NCI-H2081 treated with DMSO at 0.1 percent for 48 hours (cell line): ENCODE measurements at places on chromosomes 5 and 9.

- DNase-seq, result no peak
These were observed at the start of gene GBGT1 for GRCh38 chr9:133163504-133164172. GBGT1 (minus strand) TSS chr9:133163914; CDS start chr9:133162412, 1,502 bp downstream.

- no peak for DNase-seq
These were observed 433.2 kb downstream of the HINT1 start for GRCh38 chr5:130731839-130732238.

DNA sequence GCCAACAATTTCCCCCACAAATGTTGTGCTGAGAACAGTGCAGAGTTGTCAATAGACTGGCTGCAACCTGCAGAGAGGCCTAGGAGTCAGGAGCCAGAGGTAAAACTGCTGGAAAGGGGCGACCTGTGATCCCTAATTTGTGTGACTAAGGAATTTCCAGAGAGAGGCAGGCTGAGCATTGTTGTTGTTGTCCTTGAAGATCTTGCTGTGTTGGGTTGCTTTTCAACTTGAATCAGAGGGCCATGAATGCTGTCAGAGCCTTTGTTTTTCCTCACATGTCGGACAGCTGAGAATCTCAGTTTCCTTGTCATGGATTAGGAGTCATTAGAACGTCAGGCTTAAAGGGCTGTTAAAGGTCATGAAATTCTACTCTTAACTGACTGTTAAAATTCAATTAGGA, 134.6 kb upstream of the ASTN2 start:
- DNase-seq, result no peak

DNA sequence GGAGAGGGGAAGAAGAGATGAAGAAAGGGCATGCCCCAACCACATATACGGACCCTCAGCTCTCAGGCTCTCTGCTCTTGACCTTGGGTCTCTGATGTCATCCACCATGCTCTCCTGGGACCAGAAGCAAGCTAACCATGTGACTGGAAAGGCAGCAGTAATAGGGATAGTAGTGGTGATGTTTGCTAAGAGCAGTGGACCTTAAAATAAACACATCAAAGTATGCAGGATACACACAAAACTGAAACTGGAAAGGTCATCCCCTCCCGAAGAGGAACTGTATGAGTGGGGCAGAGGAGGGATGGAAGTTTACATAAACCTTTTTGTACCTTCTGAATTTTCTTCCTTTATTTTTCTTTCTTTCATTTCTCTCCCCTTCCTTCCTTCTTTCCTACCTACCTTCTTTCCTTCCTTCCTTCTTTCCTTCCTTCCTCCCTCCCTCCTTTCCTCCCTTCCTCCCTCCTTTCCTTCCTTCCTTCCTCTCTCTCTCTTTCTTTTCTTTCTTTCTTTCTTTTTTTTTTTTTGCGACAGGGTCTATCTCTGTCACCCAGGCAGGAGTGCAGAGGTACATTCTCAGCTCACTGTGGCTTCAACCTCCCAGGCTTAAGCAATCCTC, 8.1 kb upstream of the PTPN3 start:
- no peak for DNase-seq

DNA sequence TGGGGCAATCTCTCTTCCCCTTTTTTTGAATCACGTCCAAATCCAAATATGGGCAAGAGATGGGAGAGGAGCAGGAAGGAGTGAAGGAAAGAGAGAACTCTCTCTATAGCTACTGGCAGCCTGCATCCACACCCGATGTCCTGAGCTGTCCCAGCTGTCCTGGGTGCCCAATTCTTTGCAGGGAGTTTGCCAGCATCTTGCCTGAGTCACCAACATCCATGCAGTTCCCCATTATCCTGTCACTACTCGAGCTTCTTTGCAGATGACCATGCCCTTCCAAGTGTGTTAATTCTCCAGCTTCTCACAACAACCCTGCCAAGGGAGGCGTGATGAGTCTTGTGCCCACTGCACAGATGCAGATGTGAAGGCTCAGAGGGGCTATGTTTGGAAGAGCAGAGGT, 127.1 kb downstream of the NSG2 start:
- no peak for DNase-seq
